Mucosa of descending colon (tissue), 3 donors: ENCODE measurements at places on chromosomes 13 and 19. TPM values are rescaled to one million over a fixed set of nuclear protein-coding genes. Genes with fewer than 3 reads are reported as not detected.

DNA sequence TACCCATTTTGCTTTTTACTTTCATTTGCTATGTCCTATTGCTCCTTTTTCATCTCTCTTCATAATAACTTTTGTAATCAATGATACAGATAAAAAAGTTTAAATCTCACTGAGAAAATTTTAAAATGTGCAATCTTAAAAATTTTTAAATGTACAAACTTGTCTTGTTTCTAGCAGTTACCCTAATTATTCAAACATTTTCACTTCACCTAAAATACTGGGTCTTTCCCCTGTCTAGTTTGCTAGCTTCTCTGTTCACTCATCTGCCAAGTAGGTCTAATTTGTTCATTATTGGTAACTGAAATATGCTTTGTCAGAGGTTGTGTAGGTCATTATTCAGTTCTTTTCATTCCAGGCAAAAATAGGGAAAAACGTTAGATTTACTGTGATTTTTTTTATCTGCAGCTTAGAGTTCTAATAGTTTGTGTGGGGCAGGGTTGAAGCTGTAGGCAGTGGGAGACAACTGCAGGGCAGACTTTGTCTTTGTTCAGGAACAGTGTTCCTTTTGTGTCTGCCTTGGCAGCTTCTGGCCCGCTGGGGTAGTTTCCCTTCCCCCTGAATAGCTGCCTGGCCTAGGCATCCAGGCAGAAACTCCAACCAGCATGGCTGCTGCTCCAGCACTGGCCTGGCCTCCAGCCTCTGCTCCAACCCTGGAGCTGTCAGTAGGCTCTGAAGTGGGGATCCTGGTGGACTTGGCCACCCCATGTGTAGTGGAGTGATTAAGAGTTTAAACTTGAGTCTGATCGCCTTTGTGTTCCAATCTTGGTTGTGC is 48.5 kb downstream of the WDFY2 start:
- DNase-seq = no peak

GRCh38 chr19:2097203-2097885 is 629 bp downstream of the IZUMO4 start:
- no peak for DNase-seq

DNA sequence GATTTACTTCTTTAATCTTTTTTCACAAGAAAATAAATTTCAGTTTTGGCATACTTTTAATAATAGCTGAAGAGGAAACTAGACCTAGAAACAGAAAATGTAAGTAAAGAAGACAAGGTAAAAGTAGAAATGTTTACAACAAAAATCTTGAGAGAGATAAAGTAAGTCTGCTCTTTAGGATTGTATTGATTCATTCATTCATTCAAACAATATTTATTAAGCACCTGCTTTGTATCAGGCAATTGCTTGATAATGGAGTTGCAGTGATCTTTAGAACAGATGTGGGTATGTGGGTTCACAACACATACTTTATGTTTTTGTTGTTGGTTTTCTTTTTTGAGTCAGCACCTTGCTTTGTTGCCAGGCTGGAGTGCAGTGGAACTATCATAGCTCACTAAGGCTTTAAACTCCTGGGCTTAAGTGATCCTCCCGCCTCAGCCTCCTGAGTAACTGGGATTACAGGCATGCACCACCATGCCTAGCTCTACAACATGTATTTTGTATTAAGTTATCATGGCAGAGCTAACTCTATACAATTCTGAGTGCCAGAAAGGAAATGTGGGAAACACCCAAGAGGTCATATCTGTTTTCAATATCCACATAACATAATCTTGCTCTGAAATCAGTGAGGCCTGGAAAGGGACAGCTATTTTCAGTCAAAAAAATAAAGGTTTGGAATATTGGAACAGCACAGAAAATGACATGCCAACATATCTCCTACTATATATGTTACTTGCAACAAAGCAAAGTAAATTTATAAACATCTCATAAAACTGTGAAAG is 8.8 kb upstream of the SPART start:
- DNase-seq = no peak

DNA sequence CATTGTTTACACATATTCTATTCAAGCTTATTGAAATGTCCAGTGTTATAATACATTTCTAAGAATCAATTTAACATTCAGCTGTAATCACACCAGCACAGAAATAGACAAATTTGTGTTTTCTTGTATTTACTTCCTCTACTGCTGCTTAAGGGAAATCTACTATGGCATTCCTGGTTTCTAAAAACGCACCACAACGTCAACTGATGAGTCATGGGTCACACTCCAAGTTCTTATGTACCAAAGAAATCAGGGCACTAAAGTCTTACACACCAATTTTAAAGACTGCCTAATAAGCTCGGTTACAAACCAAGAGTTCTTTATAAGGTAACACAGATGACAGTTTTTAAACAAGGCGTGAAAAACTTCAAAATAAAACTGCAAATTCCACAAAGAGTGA is 13.2 kb downstream of the LNX2 start:
- DNase-seq = no peak

DNA sequence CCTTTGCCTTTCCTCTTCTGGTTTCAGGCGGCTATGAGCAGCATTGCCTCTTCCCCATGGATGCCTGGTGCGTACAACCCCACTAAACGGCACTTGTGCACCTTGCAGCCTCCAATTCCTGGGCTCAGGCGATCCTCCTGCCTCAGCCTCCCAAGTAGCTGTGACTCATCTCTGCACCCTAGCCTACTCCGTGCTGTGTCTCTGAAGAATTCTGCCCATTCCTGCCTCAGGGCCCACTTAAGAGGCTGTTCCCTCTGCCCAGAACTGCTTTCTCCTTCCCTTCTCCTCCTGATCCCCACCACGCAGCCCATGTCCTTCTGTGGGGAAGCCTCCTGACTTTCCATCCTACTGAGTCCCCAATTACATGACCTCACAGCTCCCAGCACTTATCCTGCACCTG is 142.2 kb upstream of the ZNF507 start:
- no peak for DNase-seq

LRRC25 gene
- 5.8 TPM for total RNA-seq

DNA sequence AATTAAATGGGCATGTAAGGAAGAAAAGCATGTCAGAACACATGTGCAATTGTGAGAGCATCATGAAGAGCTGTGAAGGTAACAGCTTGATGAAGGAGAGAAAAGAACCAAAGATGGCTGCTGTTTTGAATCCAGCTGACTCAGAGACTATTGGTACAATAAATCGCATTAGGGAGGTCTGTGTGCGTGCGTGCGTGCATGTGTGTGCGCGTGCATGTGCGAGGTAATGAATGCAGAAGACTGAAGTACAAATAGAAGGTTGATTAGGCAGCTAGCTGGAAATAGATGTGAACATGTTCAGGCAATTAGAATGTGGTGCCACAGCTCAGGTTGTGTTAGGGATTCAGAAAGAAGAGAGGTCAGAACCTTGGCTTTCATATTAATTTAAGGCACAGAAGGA is 440.5 kb downstream of the OXGR1 start:
- no peak for DNase-seq

MIA gene
- 8.6 TPM for total RNA-seq

YJEFN3 gene
- 10.6 TPM for total RNA-seq

FCGBP gene
- total RNA-seq = 1,609 TPM

GRCh38 chr13:25738342-25739196 is 313.2 kb downstream of the SHISA2 start:
- DNase-seq = peak; percentile 33

TEX29 gene
- 0.55 TPM for total RNA-seq

CCDC61 gene
- 17.6 TPM for total RNA-seq

GRCh38 chr13:50119591-50119990 is 104.3 kb downstream of the KCNRG start:
- no peak for DNase-seq
